CD14-positive monocyte (primary cell): ENCODE measurements at places on chromosomes 3 and 15. TPM values are rescaled to one million over a fixed set of nuclear protein-coding genes. Genes with fewer than 3 reads are reported as not detected.

DNA sequence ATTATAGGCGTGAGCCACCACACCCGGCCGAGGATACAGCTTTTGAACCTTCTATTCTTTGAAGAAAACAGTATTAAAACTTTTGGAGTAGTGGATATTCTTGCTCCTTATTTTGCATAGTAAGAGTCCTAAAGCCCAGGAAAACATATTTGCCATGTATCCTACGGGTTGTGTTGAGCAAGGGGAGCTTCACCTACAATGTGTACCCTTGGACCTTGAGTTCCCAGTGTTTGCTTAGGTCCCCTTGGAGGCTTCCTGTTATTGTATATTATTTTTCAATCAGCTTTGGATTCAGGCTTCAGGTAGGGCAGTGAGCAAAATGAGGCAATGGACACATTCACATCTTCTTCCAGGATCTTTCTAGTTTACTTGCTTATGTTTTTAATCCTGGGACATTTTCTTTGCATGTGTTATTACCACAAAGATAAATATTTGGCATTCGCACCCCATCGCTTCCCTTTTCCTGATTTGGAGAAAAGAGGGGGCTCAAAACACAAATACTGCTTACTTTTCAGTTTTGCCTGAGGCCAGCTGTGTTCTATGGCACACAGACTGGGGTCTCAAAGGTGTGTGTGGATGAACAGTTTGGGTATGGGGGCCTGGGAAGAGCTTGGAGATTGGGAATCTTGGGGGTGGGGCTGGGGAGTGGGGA lies 88.7 kb downstream of the FNDC3B start:
- H3K4me3 ChIP-seq = no peak overlapping the region
- DNase-seq = no peak
- peaks cover 14% of the 10 kb centered on the region for H3K36me3 ChIP-seq

GRCh38 chr3:118882353-118882947 lies 152.2 kb downstream of the IGSF11 start:
- DNase-seq = peak; percentile 30
- H3K27ac ChIP-seq = no peak overlapping the region
- H3K36me3 ChIP-seq = no peaks in the 10 kb centered on the region
- no peaks in the 10 kb centered on the region for H3K4me1 ChIP-seq
- no peaks in the 10 kb centered on the region for H3K27me3 ChIP-seq
- no peak overlapping the region for H3K4me3 ChIP-seq

DNA sequence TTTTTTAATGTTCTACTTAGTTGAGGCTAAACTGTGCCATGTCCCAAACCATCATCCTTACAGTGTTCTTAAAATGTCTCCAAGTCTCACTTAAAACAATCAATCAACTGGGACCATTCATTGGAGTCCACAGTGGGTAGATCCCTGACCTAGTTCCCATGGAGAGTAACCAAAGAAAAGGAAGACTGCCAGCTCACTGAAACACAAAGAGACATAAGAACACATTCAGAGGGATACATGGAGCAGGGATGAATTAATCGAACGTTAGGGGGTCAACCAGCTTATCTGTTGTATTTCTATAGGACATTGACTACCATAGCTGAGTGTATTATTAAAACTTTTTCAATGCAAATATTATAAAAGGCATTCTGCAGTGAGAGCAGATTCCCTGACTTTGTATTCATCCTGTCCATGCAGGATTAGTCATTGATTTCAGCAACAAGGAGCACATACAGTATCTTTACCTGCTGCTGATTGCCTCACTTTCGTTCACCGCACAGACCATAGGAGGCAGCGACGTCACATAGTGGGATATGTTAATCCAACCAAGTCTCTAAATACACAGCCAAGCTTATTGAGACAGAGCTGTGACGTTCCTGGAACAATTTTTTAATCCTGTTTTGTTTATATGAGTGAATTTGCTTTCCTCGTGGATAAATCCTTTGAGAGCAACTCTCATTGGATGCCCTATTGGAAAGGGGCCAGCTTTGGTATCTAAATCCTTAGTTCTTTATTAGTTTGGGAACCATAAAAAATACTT lies 364.9 kb upstream of the RBMS3 start:
- H3K4me1 ChIP-seq = peaks cover 7% of the 10 kb centered on the region
- no peak overlapping the region for H3K4me3 ChIP-seq
- H3K36me3 ChIP-seq = no peaks in the 10 kb centered on the region
- no peak for DNase-seq
- H3K27me3 ChIP-seq = no peaks in the 10 kb centered on the region

- H3K36me3 ChIP-seq = no peaks in the 10 kb centered on the region
- no peaks in the 10 kb centered on the region for H3K27me3 ChIP-seq
- no peak for DNase-seq
Observed at GRCh38 chr3:75042941-75043340, 428.5 kb upstream of the CNTN3 start.

Gene LRTM1
- polyA plus RNA-seq = not detected in 2 replicates

DNA sequence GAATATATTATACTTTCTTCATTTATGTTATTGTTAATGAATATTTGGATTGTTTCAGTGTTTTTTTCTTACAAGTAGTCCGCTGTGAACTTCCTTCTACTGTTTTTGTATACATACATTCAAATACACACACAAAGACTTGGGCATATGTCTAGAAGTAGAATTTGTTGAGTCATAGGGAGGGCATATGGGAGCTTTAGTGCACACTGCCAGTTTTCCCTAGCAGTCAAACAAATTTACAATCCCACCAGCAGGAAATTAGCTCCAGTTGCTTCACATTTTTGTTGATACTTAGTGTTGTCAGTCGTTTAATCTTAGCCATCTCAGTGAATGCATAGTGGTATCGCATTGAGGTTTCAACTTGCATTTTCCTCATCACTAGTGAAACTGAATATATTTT lies 492.3 kb downstream of the DIPK2A start:
- no peaks in the 10 kb centered on the region for H3K4me1 ChIP-seq
- no peak overlapping the region for H3K27ac ChIP-seq
- no peak overlapping the region for H3K4me3 ChIP-seq
- no peaks in the 10 kb centered on the region for H3K27me3 ChIP-seq
- DNase-seq = no peak

Gene HRG
- not detected in 2 replicates for polyA plus RNA-seq

DNA sequence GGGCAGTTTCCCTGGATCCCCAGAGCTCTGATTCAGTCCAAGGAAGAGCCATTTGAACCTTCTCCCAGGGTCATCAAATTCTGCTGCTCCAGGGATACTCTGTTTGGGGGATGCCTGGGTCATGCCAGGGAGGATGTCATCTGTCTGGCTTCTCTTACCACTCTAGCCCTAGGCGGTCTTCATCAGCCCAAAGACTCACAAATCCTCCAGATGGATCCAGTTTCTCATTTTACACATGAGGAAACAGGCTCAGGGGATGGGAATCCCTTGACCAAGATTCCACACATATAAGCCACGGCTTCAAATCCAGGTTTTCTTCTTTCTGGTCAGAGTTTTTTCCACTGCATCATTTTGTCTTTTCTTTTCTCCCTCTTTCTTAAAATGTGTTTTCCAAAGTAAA lies 36.7 kb downstream of the SLC28A1 start:
- H3K4me3 ChIP-seq = no peak overlapping the region
- H3K27me3 ChIP-seq = no peaks in the 10 kb centered on the region
- H3K36me3 ChIP-seq = no peaks in the 10 kb centered on the region
- no peak for DNase-seq
- no peaks in the 10 kb centered on the region for H3K4me1 ChIP-seq

GRCh38 chr3:59644479-59645402 lies 594.9 kb upstream of the CFAP20DC start:
- H3K4me3 ChIP-seq = no peak overlapping the region
- peaks cover 5% of the 10 kb centered on the region for H3K27me3 ChIP-seq
- no peak for DNase-seq

Gene TMC3
- polyA plus RNA-seq = not detected in 2 replicates

- no peak overlapping the region for H3K27ac ChIP-seq
- H3K36me3 ChIP-seq = no peaks in the 10 kb centered on the region
- H3K4me1 ChIP-seq = no peaks in the 10 kb centered on the region
- no peak overlapping the region for H3K4me3 ChIP-seq
Observed at GRCh38 chr3:6108957-6109356, 752.0 kb upstream of the GRM7 start.

DNA sequence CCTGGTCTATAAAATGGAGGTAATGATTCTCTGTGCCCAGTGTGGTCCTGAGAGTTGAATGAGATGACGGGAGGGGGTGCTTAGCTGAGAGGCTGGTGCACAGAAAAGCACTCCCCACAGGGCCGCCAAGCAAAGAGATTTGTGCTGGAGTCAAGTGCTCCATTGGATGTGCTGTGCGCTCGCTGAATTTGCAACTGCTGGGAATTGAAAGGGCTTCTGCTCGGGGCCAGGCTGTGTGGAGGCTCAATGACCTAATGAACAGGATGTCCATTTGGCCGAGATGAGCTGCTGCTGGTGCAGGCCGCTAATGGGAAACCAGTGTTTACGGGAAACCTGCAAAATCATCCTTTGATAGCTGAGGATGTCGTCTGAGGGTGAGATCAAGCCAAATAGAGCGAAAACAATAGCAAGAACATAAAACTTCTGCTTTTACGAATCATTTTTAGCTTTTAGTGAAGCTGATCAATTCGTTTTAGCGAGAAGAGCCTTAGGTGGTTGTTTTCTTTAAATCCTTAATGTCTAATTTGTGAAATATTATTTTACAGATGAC lies 211.7 kb downstream of the GABRG3 start:
- no peak overlapping the region for H3K27ac ChIP-seq
- H3K27me3 ChIP-seq = no peaks in the 10 kb centered on the region
- H3K4me3 ChIP-seq = no peak overlapping the region
- H3K4me1 ChIP-seq = no peaks in the 10 kb centered on the region
- H3K36me3 ChIP-seq = no peaks in the 10 kb centered on the region

DNA sequence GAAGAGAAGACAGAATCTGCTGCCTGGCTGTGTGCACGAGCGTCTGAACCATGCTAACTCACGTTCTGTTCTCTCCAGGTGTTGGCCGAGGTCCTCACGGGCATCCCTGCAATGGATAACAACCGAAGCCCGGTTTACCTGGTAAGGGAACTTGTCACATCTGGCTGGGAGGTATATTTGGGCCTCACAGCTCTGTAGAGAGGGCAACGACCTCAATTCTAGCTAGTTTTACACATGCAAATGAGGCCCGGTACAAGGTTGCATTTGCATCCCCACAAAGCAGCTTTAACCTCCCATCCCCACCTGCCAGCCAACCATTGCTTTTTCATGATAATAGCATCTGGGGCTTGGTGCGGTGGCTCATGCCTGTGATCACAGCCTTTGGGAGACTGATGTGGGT lies 22.0 kb upstream of the TATDN2 start:
- no peak for DNase-seq
- H3K4me3 ChIP-seq = no peak overlapping the region
- no peaks in the 10 kb centered on the region for H3K27me3 ChIP-seq
- H3K4me1 ChIP-seq = peaks cover 61% of the 10 kb centered on the region

DNA sequence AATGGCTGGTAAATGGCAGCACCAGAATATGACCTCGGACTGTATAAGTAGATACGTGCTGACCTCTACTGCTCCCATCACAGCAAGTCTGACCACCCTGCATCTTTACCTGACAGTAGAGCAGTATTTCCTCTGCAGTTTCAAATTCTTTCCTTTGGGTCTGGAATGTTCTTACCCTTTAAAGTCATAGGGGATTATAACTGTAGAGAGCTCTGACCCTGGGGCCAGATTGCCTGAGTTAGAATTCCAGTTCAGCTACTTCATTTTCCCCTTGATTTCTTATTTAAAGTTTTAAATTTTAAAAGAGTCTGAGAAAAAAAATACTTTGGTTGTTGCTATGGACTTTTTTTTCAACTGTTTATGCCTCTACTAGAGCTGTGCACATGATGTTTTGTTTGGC lies 237.7 kb downstream of the NR1D2 start:
- H3K27ac ChIP-seq = no peak overlapping the region
- no peaks in the 10 kb centered on the region for H3K4me1 ChIP-seq
- H3K27me3 ChIP-seq = no peaks in the 10 kb centered on the region
- H3K36me3 ChIP-seq = no peaks in the 10 kb centered on the region
- no peak for DNase-seq
- H3K4me3 ChIP-seq = no peak overlapping the region

GRCh38 chr3:126036056-126036549 lies 47.8 kb downstream of the SLC41A3 start:
- no peaks in the 10 kb centered on the region for H3K27me3 ChIP-seq
- no peak overlapping the region for H3K4me3 ChIP-seq
- no peaks in the 10 kb centered on the region for H3K36me3 ChIP-seq
- H3K4me1 ChIP-seq = no peaks in the 10 kb centered on the region

DNA sequence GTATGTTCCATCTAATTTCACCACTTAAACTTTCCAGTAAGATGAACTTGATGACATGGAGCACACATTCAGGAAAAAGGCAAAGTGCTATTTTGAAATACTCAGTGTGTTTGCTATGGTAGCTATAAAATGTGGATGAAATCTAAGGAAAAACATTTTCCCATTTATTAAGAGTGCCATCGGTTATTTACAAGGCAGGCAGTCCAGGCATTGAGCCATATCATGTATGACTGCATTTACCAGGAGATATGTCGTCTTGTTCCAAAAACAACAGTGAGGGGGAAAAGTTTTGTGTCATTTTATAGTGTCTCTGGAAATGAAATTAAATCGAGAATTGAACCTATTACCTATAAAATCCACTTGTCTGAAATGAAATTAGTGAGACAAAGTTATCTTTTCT lies 13.7 kb downstream of the ANXA2 start:
- H3K4me3 ChIP-seq = no peak overlapping the region
- H3K27ac ChIP-seq = peak overlapping the region; percentile 36
- H3K36me3 ChIP-seq = peaks cover 87% of the 10 kb centered on the region
- no peak for DNase-seq
- peaks cover 6% of the 10 kb centered on the region for H3K4me1 ChIP-seq

Gene PRR20G
- polyA plus RNA-seq = not detected in 2 replicates

GRCh38 chr3:64625381-64625780 lies 62.4 kb downstream of the ADAMTS9 start:
- no peaks in the 10 kb centered on the region for H3K36me3 ChIP-seq
- no peaks in the 10 kb centered on the region for H3K4me1 ChIP-seq
- no peak for DNase-seq
- no peak overlapping the region for H3K27ac ChIP-seq
- no peak overlapping the region for H3K4me3 ChIP-seq

GRCh38 chr3:173065543-173065981 lies 75.5 kb downstream of the SPATA16 start:
- no peaks in the 10 kb centered on the region for H3K4me1 ChIP-seq
- no peaks in the 10 kb centered on the region for H3K36me3 ChIP-seq
- H3K4me3 ChIP-seq = no peak overlapping the region
- no peak for DNase-seq

Gene FANCD2OS
- not detected for polyA plus RNA-seq

Gene FGF12
- not detected for polyA plus RNA-seq
